ENCODE measurements at places on chromosomes 3 and 15.

- peak; percentile 16 for DNase-seq
Observed at GRCh38 chr15:38662033-38662802, 97.6 kb upstream of the RASGRP1 start.

DNA sequence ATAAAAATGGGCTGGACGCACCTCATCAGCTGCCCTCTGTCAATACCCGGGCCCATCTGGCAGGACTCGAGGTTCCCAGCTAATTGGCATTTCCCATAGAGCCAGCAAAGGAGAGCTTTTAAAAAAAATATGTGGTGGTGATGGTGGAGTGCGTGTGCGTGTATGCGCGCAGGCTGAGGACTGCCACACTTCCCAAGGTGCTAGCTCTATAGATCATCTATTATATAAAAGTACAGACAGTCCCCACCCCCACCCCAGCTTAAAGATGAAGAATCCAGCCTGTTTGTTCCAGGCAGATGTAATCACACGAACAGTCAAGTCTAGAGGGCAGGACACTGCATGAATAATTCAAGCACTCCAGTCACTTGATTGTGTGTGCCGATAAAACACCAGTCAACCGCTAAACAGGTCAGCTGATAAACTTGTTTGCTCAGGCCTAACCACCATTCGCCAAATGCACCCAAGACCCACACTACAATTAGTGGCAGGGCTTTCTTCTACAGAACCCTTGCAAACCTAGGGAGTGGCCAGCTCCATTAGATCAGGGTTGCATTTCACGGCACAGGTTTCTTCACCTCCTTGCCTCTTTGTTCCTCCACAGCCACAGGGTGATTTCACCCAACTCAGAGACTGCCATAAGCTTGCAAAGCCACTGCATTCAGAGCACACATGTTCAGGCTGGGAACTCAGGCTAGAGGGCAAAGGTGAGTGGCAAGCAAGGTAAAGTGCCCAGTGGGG, 5.8 kb downstream of the TLE3 start:
- DNase-seq, result no peak

DNA sequence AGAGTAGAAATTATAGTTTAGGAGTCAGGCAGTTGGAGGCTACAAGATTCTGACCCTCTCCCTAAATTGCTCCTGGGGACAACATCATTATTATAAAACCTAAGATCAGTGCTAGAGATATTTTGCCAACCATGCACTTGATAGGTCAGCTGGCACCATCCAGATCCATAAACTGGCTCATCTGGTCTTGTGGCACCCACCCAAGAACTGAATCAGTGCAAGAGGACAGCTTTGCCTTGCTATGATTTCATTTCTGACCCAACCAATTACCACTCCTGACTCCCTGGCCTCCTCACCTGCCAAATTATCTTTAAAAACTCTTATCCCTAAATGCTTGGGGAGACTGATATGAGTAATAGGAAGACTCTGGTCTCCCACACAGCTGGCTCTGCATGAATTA, 461.1 kb upstream of the TGFBR2 start:
- no peak for DNase-seq

DNA sequence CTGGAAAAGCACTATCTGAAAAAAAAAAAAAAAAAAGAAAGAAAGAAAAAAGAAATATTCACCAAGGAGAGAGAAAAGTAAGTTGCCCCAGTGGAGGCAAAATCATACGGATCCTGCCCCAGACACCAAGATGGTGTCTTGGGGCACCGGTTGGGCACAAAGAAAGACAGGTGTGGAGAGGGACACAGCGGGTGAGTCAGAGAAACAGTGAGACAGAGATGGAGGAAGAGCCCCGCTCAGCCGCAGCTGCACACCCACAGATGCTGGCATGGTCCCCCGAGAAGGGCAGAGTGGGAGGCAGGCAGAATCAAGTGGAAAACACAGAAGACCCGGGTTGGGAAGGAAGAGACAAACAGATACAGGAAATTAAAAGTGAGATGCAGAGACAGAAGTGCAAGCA, 129.7 kb upstream of the SMAD3 start:
- DNase-seq, result no peak

- no peak for DNase-seq
Observed at GRCh38 chr3:34016925-34017587, 218.6 kb downstream of the PDCD6IP start.

GRCh38 chr3:36814066-36814717, 49.8 kb upstream of the DCLK3 start:
- DNase-seq, result no peak

DNA sequence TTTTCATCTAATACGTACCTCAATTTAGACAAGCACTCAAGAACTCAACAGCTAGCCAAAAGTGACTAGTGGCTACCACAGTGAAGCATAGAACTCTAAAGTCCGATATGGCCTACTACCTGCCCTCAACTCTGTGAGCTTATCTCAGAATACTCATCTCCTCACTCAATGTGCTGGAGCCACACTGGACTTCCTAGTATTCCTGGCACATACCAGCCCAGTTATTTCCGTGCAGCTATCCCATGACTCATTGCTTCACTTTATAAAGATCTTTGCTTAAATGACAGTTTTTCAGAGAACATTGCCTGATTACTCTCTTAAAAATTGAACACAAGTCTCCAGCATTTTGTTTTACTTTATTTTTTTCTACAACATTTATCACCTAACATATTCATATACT, 524.7 kb downstream of the PYDC2 start:
- no peak for DNase-seq

GRCh38 chr3:89216016-89216739, 108.8 kb downstream of the EPHA3 start:
- no peak for DNase-seq

DNA sequence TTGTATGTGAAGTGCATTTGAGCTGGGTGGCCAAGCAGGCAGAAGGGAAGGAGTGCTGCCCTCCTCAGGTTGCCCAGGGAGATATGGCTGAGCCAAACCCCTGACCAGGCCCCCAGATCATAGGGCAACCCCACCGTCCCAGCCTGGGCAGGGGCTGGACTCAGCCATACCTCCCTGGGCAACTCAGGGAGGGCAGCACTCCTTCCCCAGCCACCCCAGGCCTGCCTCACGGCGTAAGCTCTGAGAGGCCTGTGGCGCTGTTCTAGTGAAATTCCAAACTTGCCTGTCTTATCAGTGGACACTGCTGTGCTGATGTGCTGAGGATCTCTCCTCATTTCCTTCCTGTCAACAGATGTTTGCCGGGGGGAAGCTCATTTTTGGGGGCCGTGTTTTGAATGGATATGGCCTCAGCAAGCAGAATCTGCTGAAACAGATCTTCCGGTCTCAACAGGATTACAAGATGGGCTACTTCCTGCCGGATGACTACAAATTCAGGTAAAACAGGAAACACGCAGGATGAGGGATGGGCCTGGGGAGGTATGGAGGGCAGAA, 57.6 kb upstream of the FGD5 start:
- DNase-seq, result no peak

- DNase-seq, result no peak
Observed at GRCh38 chr3:159416856-159417255, 571.8 kb upstream of the IL12A start.

DNA sequence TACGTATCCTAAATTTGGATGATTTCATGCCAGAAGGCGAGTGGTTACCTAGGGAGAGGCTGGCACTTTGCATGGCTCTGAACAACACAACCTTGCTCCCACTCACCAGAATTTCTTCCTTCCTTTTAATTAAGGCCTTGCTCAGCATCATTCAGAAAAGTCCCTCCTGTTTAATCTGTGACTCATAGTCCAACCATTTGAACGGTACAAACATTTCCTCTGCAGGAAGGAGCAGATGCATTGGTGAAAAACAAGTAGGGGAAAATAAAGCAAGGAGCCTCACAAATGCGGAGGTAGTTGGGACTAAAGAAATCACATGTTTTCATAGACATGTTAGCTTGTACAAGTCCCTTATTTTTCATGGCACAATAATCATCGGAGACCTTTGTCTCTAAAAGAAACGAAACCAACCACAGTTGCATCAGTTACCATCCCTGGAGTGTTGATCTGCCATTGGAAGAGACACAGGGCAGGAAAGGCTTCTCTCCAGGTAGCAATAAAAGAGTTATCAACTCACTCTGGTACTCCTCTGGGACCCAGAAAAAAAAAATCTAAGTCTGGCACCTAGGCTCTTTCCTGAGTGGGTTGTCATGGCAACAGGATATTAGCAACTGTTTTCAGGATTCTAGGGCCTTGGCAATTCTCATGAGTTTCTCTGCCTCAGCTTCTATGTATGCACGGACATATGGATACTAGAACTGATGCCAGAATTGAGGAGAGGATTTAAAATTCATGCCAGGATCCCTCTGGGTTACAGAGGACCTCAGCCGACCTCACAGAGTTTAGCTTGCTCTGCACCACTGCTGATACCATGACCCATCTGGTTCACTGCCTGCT, 255.4 kb upstream of the ARPP21 start:
- DNase-seq, result no peak

GRCh38 chr3:23277688-23278087, 74.6 kb downstream of the UBE2E2 start:
- DNase-seq, result no peak

DNA sequence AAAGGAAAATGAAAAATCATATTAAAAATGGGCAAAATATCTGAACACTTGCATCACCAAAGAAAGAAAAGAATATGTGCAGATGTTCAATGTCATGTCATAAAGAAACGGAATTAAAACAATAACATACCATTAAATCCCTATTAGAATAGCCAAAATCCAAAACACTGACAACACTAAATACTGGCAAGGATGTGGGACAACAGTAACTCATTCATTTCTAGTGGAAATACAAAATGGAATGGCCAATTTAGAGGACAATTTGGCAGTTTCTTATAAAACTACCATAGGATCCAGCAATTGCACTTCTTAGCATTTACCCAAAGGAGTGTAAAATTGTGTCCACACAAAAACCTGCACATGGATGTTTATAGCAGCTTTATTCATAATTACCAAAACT, 542.5 kb upstream of the UBE2E2 start:
- DNase-seq, result no peak

DNA sequence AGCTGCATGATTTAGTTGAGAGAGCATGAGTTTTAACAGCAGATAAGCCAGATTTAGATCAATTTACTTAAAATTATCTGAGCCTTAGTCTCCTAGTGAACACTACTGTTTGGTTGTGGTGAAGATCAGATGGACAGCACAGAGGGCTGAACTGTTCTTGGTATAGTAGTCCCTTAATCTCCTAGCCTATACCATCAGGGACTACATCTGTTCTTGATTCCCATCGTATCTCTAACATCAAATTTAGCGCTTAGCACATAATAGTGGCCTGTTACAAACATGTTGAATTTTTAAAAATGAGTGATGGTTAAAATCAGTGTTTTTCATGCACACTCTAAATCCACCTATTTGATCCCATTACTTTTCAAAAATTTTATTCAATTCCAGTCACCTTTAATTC, 507.7 kb downstream of the GRM7 start:
- DNase-seq, result no peak

- DNase-seq, result no peak
Observed at GRCh38 chr3:128568602-128569490, 75.8 kb upstream of the GATA2 start.

GRCh38 chr15:29785642-29786041, 36.6 kb downstream of the TJP1 start:
- no peak for DNase-seq

GRCh38 chr3:151564261-151564660, 103.4 kb upstream of the IGSF10 start:
- DNase-seq, result no peak

DNA sequence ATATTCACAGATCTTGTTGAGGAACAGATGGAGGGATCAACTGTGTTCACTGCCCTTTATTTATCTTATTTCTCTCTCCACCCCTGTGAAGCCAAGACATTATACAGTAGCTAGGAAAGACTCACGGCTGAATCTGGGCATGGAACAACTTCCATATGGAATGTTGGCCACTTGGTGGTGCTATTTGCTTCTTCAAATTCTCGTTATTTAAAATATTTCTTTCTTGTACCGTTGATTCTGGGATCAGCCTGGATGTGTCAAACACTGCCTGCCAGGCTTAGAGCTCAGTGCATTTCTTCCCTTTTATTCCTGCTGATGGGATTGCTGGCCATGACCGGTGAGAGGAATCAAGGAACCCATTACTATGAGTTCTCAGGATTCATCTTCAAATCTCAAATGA, 17.5 kb upstream of the GASK1A start:
- DNase-seq, result peak; percentile 8
